ENCODE measurements at places on chromosomes 4 and X.

DNA sequence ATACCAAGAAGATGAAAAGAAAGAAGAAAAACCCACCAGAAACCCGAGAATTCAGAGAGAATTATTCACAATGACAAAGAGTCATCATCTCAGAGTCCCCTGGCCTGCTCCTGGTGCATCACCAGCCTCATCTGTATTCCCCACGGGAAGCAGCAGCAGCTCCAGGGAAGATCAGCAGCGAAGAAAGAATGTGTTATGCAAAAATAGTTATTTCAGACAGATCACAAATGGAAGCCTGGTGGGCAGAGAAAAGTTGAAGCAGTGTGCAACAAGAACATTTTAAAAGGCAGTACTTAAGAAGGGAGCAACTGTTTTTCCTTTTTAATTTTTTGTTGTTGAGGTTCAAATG is 189.2 kb downstream of the PPP3CA start:
- peak overlapping the region; percentile 28 for H3K27ac ChIP-seq
- H3K4me3 ChIP-seq = no peak overlapping the region
- H3K36me3 ChIP-seq = no peaks in the 10 kb centered on the region
- DNase-seq = peak; percentile 64
- H3K27me3 ChIP-seq = no peaks in the 10 kb centered on the region

DNA sequence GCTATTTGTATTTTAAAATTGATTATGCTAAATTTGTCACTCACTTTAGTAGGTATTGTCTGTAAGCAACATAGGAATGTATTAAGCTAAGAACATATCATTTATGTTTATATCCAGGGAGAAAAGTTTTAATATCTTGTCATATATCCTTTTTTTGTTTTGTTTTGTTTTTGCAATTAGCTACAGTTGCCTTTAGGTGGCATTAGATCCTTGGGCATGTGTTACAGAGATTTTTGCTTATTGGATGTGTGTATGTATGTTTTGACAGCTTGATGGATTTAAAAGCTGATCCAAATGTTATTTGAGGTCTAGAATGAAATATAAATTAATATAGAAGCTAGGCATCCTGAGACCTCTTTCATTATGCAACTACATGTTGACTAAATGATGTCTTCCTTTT is 36.1 kb upstream of the OTUD4 start:
- H3K4me3 ChIP-seq = no peak overlapping the region
- H3K36me3 ChIP-seq = no peaks in the 10 kb centered on the region
- H3K4me1 ChIP-seq = no peaks in the 10 kb centered on the region
- H3K27ac ChIP-seq = no peak overlapping the region
- no peaks in the 10 kb centered on the region for H3K27me3 ChIP-seq

GRCh38 chr4:153933915-153934687 is 145.2 kb upstream of the SFRP2 start:
- no peak overlapping the region for H3K27ac ChIP-seq
- no peak overlapping the region for H3K4me3 ChIP-seq
- DNase-seq = no peak
- no peaks in the 10 kb centered on the region for H3K27me3 ChIP-seq
- no peaks in the 10 kb centered on the region for H3K4me1 ChIP-seq
- H3K36me3 ChIP-seq = no peaks in the 10 kb centered on the region

- no peak for DNase-seq
- no peak overlapping the region for H3K27ac ChIP-seq
- peaks cover 7% of the 10 kb centered on the region for H3K4me1 ChIP-seq
- no peaks in the 10 kb centered on the region for H3K27me3 ChIP-seq
- H3K4me3 ChIP-seq = no peak overlapping the region
Measured at GRCh38 chr4:139851639-139852038, 186.0 kb downstream of the MGST2 start.

GRCh38 chr4:54712206-54712605 is 54.4 kb downstream of the KIT start:
- no peak overlapping the region for H3K4me3 ChIP-seq
- H3K36me3 ChIP-seq = no peaks in the 10 kb centered on the region
- H3K4me1 ChIP-seq = no peaks in the 10 kb centered on the region
- H3K27ac ChIP-seq = no peak overlapping the region
- H3K27me3 ChIP-seq = no peaks in the 10 kb centered on the region
- DNase-seq = no peak

GRCh38 chrX:43817444-43817843 is 64.8 kb downstream of the MAOB start:
- no peak for DNase-seq
- no peak overlapping the region for H3K4me3 ChIP-seq
- H3K36me3 ChIP-seq = no peaks in the 10 kb centered on the region
- H3K27me3 ChIP-seq = no peaks in the 10 kb centered on the region

DNA sequence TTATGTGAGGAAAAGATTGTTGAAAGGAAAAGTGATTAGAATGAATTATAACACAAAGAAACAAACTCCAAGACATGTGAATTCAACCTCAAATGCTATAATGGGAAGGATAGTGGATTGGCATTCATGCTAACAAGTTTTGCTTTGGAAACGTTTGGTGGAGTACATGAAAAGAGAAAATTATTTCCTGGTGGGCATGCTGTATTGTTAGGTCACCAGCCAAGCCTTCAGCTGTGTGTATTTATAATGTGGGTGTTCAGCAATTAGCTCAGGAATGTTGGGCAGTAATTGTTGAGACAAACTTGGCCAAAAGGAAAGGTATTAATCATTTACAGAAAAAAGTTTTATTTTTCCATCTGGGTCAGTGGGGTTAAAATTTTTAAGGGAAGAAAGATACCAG is 198.9 kb upstream of the ARSJ start:
- DNase-seq = no peak
- H3K36me3 ChIP-seq = no peaks in the 10 kb centered on the region
- H3K4me3 ChIP-seq = no peak overlapping the region
- no peak overlapping the region for H3K27ac ChIP-seq

DNA sequence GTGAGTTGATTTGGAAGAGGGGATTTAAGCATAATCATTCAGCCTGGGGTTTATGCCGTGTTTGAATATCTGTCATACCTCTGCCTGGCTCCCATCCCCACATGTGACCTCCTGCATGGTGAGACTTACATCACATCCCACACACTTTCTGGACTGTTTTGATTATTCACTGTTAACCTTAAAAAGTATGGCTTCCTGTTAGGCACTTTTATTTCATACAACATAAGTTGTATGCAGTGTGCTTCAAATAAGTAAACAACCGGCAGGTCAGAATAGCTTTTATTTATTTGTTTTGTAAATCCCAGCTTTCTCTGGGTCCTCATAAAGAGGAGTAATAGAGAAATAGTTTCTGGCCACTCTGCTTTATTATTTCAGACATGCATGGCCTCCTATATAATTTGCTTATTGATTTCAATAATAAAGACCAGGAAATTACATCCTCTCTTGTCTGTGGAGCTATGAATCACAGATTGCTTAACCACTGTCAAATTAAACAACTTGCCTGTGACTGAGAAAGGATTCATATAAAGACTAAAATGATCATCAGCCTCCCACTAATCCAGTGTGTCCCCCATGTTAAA is 376.8 kb upstream of the ZFP42 start:
- no peak overlapping the region for H3K4me3 ChIP-seq
- DNase-seq = peak; percentile 94
- peak overlapping the region; percentile 86 for H3K27ac ChIP-seq
- H3K4me1 ChIP-seq = peaks cover 47% of the 10 kb centered on the region
- H3K36me3 ChIP-seq = no peaks in the 10 kb centered on the region
- H3K27me3 ChIP-seq = no peaks in the 10 kb centered on the region

- H3K36me3 ChIP-seq = no peaks in the 10 kb centered on the region
- H3K4me3 ChIP-seq = no peak overlapping the region
- H3K27ac ChIP-seq = no peak overlapping the region
Measured at GRCh38 chr4:111652236-111652635, 493.0 kb upstream of the FAM241A start.
